Activated gamma-delta T cell (primary cell): ENCODE measurements at places on chromosomes 1 and 21.

- DNase-seq, result no peak
Observed at GRCh38 chr1:229093609-229094336, 177.1 kb upstream of the RAB4A start.

- DNase-seq, result no peak
Observed at GRCh38 chr1:195373856-195374255, 1234.4 kb downstream of the KCNT2 start.

DNA sequence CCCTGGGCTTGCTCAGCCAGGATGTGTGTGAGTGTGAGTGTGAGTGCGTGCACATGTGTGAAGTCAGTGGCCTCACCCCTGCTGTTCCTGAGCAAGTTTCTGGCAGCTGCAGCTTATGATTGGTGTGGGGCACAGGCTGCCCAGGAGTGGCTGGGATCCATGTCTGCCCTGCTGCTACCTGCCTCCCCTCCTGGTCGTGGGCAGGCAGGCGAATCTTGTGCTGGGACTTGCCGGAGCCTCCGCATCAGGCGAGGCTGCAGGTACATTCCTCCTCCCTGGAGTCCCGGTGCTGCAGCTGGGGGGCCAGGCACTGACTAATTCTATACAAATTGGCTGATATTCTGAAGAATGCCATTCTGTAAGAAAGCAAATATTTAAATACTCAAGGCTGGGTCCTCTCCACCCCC is 85.6 kb upstream of the WNT4 start:
- DNase-seq, result no peak

DNA sequence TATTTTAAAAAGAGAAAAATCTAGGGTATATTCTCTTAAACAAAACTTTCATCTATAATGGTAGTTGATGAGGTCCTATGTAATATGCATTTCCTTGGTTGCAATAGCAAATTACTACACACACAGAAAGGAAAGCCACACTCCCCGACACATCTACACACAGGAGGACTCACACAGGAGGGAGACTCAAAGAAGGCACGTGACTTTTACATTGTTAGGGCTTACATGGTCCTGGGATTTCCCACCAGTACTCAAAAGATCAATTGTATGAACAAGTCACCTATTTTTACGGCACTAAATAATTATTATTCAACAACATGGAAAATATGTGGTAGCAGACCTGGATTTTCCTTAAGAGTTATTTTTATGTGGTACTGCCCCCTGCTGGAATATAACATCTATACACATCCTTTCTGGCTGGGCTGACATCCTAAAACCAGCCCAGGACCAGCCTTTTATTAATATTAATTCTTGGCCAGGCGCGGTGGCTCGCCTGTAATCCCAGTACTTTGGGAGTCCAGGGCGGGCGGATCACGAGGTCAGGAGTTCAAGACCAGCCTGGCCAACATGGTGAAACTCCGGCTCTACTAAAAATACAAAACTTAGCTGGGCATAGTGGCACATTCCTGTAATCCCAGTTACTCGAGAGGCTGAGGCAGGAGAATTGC is 33.9 kb upstream of the LGALS8 start:
- no peak for DNase-seq

DNA sequence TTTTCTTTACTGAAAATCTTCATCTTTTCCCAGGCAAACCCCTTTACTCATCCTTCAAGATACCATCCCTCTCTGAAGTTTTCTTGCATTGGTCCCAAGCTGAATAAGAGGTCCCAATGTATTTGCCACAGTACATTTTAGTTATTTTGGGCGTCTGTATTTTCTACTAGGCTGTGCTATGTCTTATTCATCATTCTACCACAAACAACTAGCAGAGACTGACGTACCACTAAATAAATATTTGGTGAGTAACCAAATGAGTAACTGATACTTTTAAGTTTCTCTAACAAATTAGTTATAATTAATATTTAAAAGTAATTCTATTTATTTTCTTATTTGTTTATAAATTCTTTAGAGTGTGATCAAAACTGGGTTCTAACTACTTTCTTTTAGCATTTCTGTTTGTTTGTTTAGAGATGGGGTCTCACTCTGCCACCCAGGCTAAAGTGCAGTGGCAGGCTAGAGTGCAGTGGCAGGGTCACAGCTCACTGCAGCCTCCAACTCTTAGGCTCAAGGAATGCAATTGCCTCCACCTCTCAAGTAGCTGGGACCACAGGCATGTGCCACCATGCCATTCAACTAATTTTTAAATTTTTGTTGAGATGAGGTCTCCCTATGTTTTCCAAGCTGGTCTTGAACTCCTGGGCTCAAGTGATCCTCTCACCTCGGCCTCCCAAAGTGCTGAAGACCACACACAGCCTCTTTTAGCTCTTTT is 33.1 kb downstream of the NDC1 start:
- no peak for DNase-seq

GRCh38 chr1:85179522-85179921 is 21.3 kb downstream of the SYDE2 start:
- no peak for DNase-seq

GRCh38 chr1:173392895-173393658 is 84.1 kb upstream of the PRDX6 start:
- no peak for DNase-seq

- DNase-seq, result no peak
Observed at GRCh38 chr1:162590101-162590500, 28.6 kb downstream of the UAP1 start.
